ENCODE measurements at places on chromosomes 11 and 22.

DNA sequence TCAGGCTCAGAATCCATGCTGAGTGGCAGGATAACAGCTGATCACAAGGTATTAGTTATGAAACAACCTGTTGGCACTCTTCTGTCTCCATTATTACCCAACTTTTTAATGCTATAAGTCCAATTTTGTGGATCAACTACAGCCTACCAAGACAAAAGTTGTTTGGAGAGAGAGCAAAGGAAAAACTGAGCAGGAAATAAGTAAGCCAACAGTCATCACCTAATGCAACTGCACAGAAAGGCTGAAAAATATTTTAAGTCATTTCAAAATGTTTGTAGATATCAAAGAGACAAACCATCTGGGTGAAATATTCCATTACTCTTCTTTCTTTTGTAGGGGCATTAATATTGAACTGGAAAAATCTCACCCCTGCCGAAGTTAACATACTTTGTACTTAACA, 41.6 kb downstream of the FDX1 start:
- no peak for DNase-seq

GRCh38 chr11:130915603-130916237, 559 bp downstream of the SNX19 start:
- DNase-seq: no peak

DNA sequence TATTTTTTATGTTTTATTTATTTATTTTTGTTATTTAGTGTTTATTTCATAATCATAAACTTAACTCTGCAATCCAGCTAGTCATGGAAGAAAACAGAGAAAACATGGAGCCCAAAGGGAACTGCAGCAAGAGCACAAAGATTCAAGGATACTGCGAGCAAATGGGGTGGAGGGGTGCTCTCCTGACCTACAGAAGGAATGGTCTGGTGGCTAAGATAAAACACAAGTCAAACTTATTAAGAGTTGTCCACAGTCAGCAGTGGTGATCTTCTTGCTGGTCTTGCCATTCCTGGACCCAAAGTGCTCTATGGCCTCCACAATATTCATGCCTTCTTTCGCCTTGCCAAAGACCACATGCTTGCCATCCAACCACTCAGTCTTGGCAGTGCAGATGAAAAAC, 36.7 kb downstream of the STIM1 start:
- DNase-seq: no peak

- DNase-seq: peak; percentile 18
Observed at GRCh38 chr11:83827940-83828554, 541.9 kb upstream of the CCDC90B start.
